Activated T-helper 17 cell treated with anti-CD3 and anti-CD28 coated beads, Interleukin-2, amount 50 U/mL, for 72 hours (primary cell): ENCODE measurements at places on chromosomes 3 and 15.

DNA sequence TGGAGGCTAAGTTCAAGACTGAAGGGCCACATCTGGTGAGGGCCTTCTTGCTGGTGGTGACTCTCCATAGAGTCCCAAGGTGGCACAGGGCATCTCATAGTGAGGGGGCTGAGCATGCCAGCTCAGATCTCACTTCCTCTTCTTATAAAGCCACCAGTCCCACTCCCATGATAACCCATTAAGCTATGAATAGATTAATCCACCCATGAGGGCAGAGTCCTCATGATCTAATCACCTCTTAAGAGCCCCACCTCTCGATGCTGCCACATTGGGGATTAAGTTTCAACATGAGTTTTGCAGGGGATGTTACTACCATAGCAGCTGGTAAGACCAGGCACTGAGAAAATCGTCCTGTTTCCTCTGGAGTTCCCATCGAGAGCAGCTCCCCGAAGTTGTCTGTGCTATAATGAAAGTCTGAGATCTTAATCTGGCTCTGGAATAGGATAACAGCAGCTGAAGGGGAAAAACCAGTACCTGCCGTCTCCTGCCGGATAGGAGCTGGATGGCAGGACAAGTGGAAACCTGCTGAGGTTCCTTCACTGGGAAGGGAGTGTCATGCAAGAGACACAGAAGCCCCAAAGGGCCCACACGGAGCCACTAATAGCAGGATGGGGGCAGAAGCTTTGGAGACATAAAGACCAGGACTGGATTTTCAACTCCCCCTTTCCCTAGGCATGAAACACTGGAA, 79.5 kb upstream of the EPHB3 start:
- H3K4me3 ChIP-seq, result no peak overlapping the region
- peaks cover 25% of the 10 kb centered on the region for H3K27me3 ChIP-seq
- no peaks in the 10 kb centered on the region for H3K36me3 ChIP-seq
- no peak for ATAC-seq
- no peak overlapping the region for H3K27ac ChIP-seq

DNA sequence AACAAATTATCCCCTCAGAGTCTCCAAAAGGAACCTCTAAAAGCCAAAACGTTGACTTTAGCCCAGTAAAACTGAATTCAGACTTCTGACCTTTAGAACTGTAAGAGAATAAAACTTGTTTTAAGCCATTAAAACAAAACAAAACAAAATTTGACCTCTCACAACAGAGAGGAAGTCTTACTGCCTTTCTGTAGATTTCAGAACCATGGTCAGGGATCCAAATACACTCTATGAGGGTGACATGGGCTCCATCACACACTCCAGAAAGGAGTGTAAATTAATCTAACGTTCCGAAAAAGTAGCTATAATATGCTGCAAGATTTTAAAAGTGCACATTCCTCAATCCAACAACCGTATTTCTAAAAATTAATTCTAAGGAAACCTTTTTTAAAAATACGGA, 19.2 kb upstream of the RPL14 start:
- H3K4me3 ChIP-seq, result no peak overlapping the region
- ATAC-seq, result no peak
- H3K36me3 ChIP-seq, result no peaks in the 10 kb centered on the region
- H3K27ac ChIP-seq, result no peak overlapping the region
- H3K4me1 ChIP-seq, result no peaks in the 10 kb centered on the region

- no peak for ATAC-seq
- H3K27me3 ChIP-seq, result no peaks in the 10 kb centered on the region
- no peak overlapping the region for H3K27ac ChIP-seq
- H3K36me3 ChIP-seq, result no peaks in the 10 kb centered on the region
These were observed 362.2 kb downstream of the RBMS3 start for GRCh38 chr3:29643034-29643425.

GRCh38 chr3:127549826-127550467, 40.6 kb downstream of the TPRA1 start:
- H3K27ac ChIP-seq, result no peak overlapping the region
- no peaks in the 10 kb centered on the region for H3K36me3 ChIP-seq
- no peak overlapping the region for H3K4me3 ChIP-seq
- H3K27me3 ChIP-seq, result peaks cover 4% of the 10 kb centered on the region

DNA sequence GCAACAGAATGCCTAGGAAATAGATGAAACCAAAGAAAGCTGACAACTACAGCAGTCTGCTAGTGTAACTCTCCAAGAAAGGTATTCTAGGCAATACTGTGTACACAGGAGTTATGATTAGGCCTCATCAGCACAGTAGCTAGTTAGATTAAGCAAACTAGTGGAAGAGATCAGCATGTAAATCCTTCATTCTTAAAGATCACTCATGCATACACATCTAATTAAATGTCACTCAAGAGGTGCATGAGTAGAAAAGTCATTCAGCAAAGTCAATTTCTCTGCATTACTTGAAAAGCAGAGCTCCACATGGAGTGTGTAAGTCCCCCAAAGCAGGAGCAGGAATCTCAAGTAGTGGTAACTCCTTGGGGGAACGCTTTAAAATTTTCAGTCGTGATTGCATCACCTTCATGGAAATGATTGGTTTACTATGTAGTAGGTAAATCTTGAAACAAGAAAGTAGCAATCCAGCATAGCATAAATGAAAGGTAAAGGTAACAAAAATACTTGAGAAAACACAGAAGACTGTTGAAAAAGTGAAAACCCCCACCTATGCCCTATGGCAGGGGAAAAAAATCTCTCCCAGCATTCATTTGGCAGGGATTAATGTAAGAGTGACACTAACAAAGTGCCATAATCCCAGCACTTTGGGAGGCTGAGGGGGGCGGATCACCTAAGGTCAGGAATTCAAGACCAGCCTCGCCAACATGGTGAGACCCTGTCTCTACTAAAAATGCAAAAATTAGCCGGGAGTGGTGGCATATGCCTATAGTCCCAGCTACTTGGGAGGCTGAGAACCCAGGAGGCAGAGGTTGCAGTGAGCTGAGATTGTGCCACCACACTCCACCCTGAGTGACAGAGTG, 29.4 kb upstream of the PPIB start:
- no peak overlapping the region for H3K27ac ChIP-seq
- peaks cover 55% of the 10 kb centered on the region for H3K36me3 ChIP-seq
- no peaks in the 10 kb centered on the region for H3K27me3 ChIP-seq
- no peak for ATAC-seq
- no peak overlapping the region for H3K4me3 ChIP-seq

DNA sequence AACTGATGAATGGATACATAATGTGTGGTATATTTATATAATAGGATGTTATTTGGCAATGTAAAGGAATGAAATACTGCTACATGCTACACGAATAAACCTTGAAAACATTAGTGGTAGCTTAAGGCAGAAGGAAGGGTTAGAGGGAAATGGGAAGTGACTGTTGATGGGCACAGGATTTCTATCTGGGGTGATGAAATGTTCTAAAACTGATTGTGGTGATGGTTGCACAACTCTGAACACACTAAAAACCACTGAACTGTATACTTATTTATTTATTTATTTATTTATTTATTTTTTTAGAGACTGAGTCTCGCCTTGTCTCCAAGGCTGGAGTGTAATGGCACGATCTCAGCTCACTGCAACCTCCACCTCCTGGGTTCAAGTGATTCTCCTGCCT, 24.8 kb upstream of the SHISA5 start:
- peaks cover 95% of the 10 kb centered on the region for H3K36me3 ChIP-seq
- no peak for ATAC-seq
- peaks cover 5% of the 10 kb centered on the region for H3K4me1 ChIP-seq
- H3K27ac ChIP-seq, result no peak overlapping the region
- no peaks in the 10 kb centered on the region for H3K27me3 ChIP-seq

DNA sequence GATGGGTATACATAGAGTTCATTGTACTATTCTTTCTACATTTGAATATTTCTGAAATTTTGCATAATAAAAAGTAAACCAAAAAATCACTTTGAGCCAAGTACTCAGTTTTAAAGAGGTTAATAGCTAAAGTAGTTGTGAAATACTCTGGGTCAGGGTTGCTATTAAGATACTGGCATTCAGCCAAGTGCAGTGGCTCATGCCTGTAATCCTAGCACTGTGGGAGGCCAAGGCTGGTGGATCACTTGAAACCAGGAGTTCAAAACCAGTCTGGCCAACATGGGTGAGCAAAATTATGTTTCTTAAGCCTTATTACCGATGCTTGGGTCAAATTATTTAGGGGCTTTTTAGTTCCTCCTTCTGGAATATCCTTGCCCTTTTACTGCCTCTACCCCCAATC, 122.0 kb upstream of the MELTF start:
- H3K36me3 ChIP-seq, result peaks cover 60% of the 10 kb centered on the region
- H3K27me3 ChIP-seq, result no peaks in the 10 kb centered on the region
- H3K4me1 ChIP-seq, result peaks cover 4% of the 10 kb centered on the region
- no peak overlapping the region for H3K27ac ChIP-seq
- no peak overlapping the region for H3K4me3 ChIP-seq
- no peak for ATAC-seq

- no peak overlapping the region for H3K27ac ChIP-seq
- H3K4me3 ChIP-seq, result peak overlapping the region; percentile 72
- peak; percentile 14 for ATAC-seq
- peaks cover 49% of the 10 kb centered on the region for H3K27me3 ChIP-seq
These were observed 858 bp downstream of the NTRK3 start for GRCh38 chr15:88255484-88256278.

DNA sequence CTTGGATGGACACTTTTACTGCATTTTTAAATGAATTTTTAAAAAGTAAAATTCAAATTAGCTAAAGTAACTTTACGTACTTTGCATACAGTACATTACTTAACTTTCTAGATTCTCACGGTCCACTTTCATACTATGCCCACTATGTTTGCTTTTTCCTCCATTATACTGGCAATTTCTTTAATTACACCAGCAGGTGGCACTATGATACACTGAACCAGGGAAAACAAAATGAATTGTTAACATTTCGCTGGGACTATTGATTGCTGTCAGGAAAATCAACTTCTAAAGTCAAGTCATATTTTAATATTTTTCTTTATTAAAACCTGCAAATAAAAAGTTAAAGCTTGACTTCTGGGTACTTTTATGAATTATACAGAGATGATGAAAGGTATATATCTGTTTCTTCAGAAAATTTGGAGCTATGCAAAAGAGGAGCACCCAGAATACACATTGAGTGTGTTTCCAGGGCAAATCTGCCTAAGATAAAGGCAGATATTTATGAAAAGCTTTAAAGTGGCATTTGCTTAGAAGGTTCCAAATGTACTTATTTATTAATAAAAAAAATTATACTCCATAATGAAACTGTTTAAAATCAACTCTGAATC, 21.8 kb upstream of the POU1F1 start:
- no peaks in the 10 kb centered on the region for H3K4me1 ChIP-seq
- no peaks in the 10 kb centered on the region for H3K36me3 ChIP-seq
- peak; percentile 45 for ATAC-seq
- no peak overlapping the region for H3K27ac ChIP-seq
- H3K4me3 ChIP-seq, result no peak overlapping the region
- no peaks in the 10 kb centered on the region for H3K27me3 ChIP-seq

DNA sequence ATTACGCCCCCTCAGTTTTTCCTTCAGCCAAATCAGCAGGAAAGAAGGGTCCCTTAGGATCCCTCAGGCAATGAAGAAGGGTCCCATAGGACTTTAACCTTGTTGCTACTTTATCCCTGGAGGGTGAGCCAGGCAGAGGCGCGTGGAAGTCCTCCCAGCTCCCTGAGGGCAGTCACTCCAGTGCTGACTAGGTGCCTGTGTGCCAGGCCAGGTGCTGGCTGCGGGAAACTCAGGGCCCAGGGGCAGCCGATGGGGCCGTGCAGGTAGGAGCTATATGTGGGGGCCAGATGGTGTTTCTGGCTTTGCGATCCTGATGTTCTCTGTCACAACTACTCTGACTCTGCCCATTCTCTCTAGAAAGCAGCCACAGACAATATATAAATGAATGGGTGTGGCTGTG, 42.8 kb upstream of the IQSEC1 start:
- ATAC-seq, result no peak
- no peaks in the 10 kb centered on the region for H3K36me3 ChIP-seq
- no peaks in the 10 kb centered on the region for H3K4me1 ChIP-seq
- H3K4me3 ChIP-seq, result no peak overlapping the region
- H3K27ac ChIP-seq, result no peak overlapping the region

GRCh38 chr3:30352410-30353318, 253.7 kb upstream of the TGFBR2 start:
- peaks cover 12% of the 10 kb centered on the region for H3K27me3 ChIP-seq
- ATAC-seq, result no peak
- H3K27ac ChIP-seq, result peak overlapping the region; percentile 28
- H3K4me1 ChIP-seq, result peaks cover 38% of the 10 kb centered on the region
- H3K36me3 ChIP-seq, result no peaks in the 10 kb centered on the region
- H3K4me3 ChIP-seq, result peak overlapping the region; percentile 16

- H3K27ac ChIP-seq, result no peak overlapping the region
- H3K27me3 ChIP-seq, result peaks cover 16% of the 10 kb centered on the region
- ATAC-seq, result no peak
- no peaks in the 10 kb centered on the region for H3K4me1 ChIP-seq
- H3K36me3 ChIP-seq, result no peaks in the 10 kb centered on the region
These were observed 120.7 kb downstream of the GMNC start for GRCh38 chr3:190741788-190742187.

DNA sequence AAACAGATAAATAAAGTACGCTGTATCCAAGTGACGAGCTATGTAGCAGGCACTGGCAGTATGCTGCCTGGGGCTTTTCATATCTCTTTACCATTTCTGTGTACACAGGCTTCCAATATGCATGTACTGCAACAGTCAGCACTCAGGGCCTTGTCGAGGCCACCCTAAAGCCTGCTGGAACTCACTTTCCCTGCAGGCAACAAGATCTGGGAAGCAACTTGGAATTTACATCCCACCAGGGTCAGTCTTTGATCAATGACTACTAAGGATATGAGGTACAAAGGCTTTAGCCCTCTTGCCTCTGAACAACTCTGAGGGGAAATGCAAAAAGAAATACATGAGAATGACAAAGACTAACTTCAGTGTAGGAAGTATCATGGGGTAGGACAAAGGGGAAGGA, 101.8 kb upstream of the ARL6 start:
- no peak overlapping the region for H3K27ac ChIP-seq
- no peaks in the 10 kb centered on the region for H3K4me1 ChIP-seq
- H3K4me3 ChIP-seq, result no peak overlapping the region

DNA sequence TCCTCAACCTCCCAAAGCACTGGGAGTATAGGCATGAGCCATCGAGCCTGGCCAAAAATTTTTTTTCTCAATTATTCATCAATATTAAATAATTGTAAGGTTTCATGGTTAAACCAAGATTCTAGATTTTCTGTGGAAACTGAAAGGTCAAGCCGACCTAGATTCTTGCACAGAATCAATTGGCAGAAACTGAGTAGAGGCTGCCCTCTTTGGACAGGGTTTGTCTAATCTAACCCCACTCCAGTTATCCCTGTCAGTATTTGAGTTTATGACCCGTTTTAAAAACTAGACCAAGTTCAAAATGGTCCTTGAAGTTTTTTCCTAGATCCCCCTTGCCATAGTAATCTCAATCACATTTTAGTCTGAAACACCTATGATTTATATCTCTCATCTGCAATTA, 8.6 kb upstream of the ADAM10 start:
- peak; percentile 53 for ATAC-seq
- H3K27ac ChIP-seq, result no peak overlapping the region
- H3K36me3 ChIP-seq, result no peaks in the 10 kb centered on the region
- no peaks in the 10 kb centered on the region for H3K27me3 ChIP-seq

- H3K36me3 ChIP-seq, result peaks cover 7% of the 10 kb centered on the region
- ATAC-seq, result no peak
- no peak overlapping the region for H3K4me3 ChIP-seq
- H3K27me3 ChIP-seq, result no peaks in the 10 kb centered on the region
These were observed 104.8 kb downstream of the ETFA start for GRCh38 chr15:76206325-76206976.
